ENCODE measurements at places on chromosomes 1 and 21.

DNA sequence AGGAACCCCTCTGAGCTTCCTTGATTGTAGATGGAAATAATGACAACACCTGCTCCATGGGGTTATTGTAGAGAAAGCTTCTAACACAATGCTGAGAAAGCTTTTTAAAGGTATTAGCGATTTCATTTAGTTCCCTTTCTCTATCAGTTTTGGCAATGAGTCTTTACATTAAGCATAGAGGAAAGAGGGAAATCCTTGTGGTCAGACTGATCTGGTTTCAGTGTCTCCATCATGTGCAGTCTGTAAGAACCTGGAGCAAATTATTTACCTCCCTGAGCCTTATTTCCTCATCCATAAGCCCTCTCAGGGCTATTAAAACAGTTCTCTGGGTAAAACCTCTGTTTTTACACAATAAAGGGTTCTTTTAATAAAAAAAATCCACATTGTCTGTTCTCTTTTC, 87.5 kb downstream of the FGGY start:
- DNase-seq = no peak

GRCh38 chr1:38576241-38576640, 283.3 kb downstream of the RRAGC start:
- DNase-seq = no peak

GRCh38 chr1:16716691-16717335, 23.5 kb upstream of the RNU1-4 start:
- no peak for DNase-seq

DNA sequence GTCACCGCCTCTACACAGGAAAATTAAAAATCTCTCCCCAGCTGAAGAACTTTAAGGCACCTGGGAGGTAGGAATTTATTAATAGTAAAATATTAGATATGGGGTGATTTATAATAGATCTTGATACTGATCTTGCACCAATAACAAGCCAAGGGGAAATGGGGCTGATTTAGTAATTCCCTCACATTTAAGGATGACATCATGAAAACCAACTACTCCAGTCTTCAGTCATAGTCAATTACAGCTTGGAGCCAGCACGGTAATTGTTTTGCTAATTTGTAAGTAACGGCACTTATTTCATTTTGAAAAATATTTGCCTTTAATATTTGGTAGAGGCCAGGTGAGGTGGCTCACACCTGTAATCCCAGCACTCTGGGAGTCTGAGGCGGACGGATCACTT, 92.8 kb downstream of the TGFBR3 start:
- no peak for DNase-seq

- no peak for DNase-seq
These were observed 54.4 kb upstream of the NEK7 start for GRCh38 chr1:198102454-198102827.

DNA sequence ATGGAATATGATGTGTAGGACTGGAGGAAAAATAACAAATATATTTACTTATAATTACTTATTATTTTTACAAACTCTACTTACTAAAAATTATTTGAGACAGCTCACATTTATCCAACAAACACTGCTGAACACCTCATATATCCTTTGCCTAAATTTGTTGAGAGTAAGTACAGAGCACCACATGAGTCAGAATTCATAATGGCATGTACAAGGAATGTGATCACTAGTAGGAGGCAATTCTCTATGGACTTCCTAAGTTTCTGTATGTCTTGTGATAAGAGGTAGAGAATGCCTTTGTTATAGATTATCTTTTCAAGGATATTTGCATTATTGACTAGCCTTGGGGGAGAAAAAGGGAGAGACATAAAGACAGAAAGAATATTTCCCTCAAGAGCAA, 8.2 kb upstream of the ST6GALNAC3 start:
- no peak for DNase-seq

- DNase-seq = no peak
These were observed 61.5 kb downstream of the PSMG1 start for GRCh38 chr21:39121600-39122355.

DNA sequence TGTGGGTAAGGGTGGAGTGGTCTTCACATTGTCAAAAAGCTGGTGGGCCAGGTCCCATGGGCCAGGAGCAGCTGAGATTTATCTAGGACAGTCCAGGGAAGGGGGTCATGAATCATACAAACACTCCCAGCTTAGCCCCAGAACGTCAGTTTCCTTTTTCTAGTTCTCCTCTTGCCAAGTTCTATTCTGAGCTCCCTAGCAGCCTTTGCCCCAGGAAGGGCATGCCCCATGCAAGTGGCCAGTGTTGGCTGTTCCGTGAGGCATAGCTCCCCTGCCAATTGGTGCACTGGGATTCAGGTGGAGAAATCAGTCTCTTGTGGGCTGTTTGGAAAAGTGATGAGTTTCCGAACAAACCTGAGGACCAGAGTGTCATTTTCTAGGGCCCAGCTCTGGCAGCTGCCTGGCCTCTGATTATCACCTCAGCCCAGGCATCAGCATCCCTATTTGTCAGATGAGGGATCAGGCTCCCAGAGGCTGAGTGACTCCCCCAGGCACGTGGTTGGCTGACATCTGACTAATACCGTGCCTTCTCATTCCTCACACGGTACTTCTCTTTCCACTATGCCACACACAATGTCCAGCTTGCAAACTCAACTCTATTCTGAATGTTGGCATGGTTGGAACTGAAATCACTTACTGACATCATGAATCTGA, 14.2 kb upstream of the MYOM3 start:
- no peak for DNase-seq

GRCh38 chr1:154769193-154769895, 100.7 kb downstream of the KCNN3 start:
- no peak for DNase-seq

GRCh38 chr1:42044346-42044745, 108.9 kb upstream of the GUCA2B start:
- DNase-seq = no peak

DNA sequence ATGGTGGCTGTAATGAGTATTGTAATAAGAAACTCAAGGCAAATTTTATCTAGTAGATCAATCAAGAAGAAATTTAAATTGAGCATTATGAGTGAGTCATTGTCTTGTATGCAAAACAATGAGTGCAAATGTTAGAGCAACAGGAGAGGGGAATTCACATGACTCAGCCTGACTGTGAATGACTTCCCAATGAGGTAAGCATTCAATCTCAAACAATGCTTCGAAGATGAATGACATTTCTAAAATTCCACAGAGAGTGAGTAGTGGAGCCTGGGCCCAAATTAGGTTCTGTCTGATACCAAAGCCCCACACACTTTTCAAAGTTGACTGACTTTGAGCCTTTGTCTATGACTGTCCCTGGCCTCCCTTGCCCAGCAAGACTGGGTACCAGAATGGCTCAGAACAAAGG, 738.0 kb downstream of the PTPRU start:
- no peak for DNase-seq

GRCh38 chr1:54273795-54274163, 73.8 kb downstream of the MRPL37 start:
- no peak for DNase-seq

- DNase-seq = peak; percentile 48
These were observed 19.5 kb downstream of the STK40 start for GRCh38 chr1:36366091-36366661.

GRCh38 chr1:87335175-87335884, 6.7 kb downstream of the LMO4 start:
- peak; percentile 64 for DNase-seq

DNA sequence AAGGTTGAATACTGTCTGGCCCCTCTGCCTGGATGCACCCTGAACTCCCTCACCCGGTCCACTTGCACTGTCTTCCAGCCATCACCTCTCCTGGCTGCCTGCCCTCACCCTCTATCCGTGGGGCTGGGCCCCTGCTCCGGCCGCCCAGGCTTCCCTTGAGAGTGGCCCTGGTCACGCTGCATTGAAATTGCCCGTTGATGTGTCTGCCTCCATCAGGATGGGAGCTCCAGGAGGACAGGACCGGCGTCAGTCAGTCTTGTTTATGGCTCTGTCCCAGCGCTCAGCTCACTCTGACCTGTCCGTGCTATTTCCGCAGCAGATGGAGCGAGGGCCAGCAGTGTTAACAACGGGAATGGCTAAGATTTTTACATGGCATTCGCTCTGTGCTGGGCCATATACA, 34.9 kb downstream of the FOXO6 start:
- DNase-seq = no peak

DNA sequence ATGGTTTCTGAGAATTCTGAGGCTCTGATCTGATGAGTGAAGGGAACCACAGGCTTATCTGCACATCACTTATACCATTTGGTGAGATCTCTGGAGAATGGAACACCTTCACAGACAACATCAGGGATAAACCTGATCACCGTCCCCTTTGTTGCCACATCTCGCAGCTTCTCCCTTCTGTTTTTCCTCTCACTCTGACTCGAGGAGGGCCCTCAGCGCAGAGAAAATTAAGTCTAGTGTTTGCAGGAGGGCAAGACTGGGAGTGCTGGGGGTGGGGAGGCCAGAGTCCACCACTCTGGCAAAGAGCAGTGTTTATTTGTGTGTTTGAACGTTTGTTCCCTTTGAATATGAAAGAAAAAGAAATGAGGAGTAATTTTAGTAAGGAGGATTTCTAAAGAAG, 29.0 kb upstream of the BATF3 start:
- DNase-seq = no peak

DNA sequence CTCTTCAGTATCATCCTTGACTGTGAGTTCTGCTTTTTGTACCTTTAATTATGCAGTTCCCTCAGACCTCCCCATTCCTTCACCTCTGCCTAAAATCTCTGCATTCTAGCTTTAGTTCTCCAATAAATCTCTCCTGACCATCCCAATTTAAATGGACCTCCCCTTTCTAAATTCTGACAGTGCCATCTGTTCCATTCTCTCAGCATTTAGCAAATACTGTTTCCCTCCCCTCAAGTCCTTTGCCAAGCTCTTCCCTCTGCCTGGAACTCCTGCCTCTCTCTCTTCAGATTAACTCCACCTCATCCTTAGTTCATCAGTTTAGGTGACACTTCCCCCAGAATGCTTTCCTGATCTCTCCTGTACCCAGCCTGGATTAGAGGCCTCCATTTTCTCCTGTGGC, 54.0 kb upstream of the JUN start:
- DNase-seq = no peak

- no peak for DNase-seq
These were observed 50.5 kb upstream of the GFI1 start for GRCh38 chr1:92536980-92537884.

GRCh38 chr1:22131875-22132486, 10.9 kb downstream of the WNT4 start:
- DNase-seq = peak; percentile 60

- DNase-seq = no peak
These were observed 36.6 kb downstream of the HIVEP3 start for GRCh38 chr1:41882068-41882477.

- DNase-seq = no peak
These were observed 208.2 kb upstream of the TMEM51 start for GRCh38 chr1:14945132-14946010.

GRCh38 chr1:222898191-222898527, 83.3 kb downstream of the DISP1 start:
- no peak for DNase-seq

DNA sequence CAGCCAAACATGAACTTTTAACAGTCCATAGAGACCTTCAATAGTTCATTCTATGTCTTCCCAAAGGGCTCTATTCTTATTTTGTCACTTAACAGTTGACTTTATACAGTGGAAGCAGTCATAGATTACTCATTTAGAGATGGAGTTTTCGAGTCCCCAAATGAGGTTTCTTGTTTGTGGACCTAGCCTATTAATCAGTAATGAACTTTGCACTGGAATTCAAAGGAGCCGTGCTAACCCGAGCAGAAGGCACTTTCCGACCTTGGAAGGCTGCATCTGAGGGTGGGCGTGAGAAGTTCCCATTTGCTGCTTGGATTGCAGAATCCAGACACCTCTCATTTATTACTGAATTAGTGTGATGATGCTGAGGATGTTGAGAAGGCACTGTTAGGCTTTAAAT, 46.4 kb downstream of the TTC39A start:
- DNase-seq = no peak

DNA sequence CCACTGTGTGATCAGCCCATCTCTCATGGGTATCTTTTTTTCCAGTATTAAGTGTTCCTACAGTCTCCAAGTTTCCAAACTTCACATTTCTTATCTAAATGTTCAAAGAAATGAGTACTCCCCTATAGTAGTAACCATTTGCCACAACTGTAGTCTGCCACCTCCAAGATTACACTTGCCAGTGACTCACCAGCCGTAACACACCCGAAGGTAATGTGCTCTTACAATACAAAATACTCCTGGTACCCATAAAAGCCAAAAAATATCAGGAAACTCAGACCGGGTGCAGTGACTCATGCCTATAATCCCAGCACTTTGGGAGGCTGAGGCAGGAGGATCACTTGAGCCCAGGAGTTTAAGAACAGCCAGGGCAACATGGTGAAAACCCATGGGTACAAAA, 20.5 kb upstream of the ZNF496 start:
- DNase-seq = no peak

DNA sequence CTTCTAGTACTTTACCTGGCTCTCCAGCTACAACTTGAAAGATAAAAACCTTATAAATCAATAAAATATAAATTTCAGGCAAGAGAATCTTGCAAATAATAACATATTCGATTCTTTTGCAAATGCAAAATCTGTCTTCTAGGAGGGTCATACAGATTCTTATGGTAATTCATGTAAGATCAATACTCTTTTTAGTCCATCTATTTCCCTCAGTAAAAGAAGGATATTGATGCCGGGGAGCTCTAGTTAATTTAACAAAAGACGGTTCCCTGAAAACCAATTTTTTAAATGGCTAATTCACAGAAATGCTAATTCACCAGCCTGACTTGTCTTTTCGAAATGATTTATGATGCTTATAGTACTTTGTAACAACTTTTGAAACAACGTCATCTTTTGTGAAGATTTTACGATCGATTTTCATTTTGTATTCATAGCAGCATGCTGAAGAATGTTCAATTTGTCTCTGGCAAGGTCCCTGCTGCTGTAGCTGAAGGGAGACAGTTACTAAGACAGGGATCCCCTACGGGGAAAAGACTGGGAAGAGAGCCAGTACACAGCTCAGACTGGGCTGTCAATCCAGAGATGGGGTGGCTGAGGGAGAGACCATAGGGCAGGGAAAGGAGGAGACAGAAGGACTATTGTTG, 90.6 kb upstream of the SPAG17 start:
- no peak for DNase-seq

DNA sequence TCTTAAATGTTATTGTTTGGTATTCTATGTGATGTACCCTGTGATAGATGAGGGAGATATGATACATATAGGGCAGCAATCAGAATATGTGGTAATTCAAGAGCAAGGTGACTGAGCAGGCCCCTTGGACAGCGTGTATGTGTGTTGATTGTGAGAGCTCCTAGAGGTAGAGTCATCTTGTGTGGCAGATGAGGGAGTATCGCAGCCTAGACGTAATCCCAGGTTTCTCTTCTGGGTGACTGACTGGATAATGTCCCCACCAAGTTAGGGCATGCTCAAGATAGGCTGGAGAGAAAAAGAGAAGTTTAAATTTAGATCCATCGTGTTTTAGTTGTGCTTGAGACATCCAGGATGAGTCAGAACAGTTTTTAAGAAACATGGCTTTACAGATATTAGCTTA, 185.3 kb downstream of the ZP4 start:
- no peak for DNase-seq

DNA sequence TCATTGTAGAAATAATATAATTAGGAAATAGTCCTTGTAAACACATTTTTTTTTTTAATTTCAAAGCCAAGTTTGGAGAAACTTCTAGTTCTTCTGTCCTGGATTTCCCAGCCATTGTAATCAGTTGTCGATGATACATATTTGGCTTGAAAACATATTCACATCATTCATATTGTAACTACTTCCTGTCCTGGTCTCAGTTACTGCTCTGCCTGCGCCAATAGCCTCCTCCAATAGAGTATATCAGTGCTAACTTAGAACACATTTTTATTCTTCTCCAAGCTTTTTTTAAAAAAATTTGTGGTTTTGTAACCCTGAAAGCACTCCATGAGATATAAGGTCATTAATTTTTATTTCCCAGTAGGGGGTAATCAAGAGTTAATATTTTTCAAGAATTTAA, 46.1 kb upstream of the FMO2 start:
- no peak for DNase-seq
